ENCODE measurements at places on chromosomes 2 and 18. TPM values are rescaled to one million over a fixed set of nuclear protein-coding genes. Genes with fewer than 3 reads are reported as not detected.

- peak; percentile 70 for DNase-seq
Observed at GRCh38 chr2:133817680-133818566, 249.7 kb upstream of the NCKAP5 start.

DNA sequence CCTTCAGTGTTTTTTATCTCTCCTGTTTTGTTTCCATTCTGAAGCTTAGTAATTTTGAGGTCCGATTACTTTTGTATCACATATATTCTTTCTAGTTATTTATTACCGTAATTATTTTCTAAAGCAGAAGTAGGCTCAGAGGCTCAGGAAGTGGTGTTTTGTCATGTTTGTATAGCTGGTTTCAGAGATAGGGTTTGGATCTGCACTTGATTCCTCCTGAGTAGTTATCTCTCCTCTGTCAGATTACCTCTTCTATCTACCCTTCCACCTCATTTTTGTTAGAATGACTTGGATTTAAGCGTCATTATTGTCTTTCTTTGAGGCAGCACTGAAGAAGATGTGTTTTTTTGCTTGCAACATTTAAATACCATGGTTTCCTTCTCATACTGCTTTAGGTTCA lies 95.4 kb downstream of the MTA3 start:
- DNase-seq: no peak

The LRP1B gene
- 0.65 TPM for polyA plus RNA-seq

The CCDC93 gene
- polyA plus RNA-seq: 13.2 TPM

GRCh38 chr2:225065882-225066281 lies 23.6 kb upstream of the DOCK10 start:
- no peak for DNase-seq

GRCh38 chr18:2538236-2538635 lies 33.1 kb downstream of the METTL4 start:
- no peak for DNase-seq

- DNase-seq: no peak
Observed at GRCh38 chr18:36459203-36459602, 161.7 kb downstream of the FHOD3 start.

The TDRD15 gene
- polyA plus RNA-seq: not detected

The TRIM43 gene
- not detected for polyA plus RNA-seq

The B3GNT7 gene
- 4.3 TPM for polyA plus RNA-seq

DNA sequence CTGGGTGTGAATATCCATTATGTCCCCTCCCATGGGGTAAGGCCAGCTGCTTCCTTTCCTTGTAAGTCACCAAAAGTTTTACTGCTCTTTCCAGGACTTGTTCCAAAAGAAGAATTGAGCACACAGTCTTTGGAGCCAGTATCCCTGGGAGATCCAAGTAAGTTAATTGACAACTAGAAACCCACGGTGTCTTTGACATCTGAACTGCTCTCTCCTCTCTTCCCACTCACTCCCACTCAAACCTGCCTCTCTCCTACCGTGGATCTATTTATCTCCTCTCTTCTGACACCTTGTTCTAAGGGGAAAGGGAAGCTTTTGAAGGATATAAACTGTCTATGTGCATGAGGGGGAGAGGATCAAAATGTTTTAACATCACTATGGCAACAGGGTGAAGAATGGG lies 86.7 kb downstream of the VIT start:
- peak; percentile 10 for DNase-seq

The METTL5 gene
- 60.7 TPM for polyA plus RNA-seq

DNA sequence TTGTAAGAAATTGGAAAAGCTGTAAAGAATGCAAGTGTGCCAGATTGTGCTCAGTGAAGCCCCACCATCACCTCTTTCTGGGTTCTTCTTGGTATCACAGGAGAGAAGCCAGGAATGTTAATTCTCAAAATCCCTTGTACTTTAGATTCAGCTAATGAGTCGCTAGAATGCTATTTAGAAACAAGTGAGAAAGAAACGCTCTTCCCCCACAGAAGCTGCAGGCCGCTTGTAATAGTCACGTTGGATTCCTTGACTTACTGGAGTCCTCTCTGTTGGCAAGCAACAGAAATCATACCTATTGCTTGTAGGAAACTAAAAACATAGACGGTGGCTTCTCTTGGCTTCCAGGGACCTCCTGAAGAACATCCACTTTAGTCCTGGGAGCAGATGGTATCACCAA lies 375.6 kb upstream of the LRATD1 start:
- no peak for DNase-seq

DNA sequence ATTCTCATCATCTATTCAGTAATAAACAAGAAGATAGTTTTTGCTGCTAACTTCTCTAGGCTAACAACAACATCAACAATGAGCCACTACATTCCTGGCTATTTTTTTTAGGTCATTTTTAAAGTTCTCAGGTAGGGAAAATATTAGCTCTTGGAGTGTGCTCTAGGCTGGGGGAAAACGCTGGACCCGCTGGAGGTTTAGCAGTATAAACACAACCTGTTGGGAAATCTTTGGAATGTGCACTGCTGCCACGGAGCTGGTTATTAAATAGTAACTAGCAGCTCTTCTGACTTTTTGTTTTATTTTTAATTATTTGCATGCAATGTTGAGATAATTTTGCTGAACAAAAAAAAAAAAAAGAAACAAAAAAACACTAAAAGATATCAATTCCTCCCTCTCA lies 892.1 kb upstream of the ACVR2A start:
- peak; percentile 9 for DNase-seq

The NAGK gene
- polyA plus RNA-seq: 127 TPM

Measured in hepatocyte (in vitro differentiated cells).